Aorta (tissue), 5 donors: ENCODE measurements at places on chromosomes 12 and 14. TPM values are rescaled to one million over a fixed set of nuclear protein-coding genes. Genes with fewer than 3 reads are reported as not detected.

DNA sequence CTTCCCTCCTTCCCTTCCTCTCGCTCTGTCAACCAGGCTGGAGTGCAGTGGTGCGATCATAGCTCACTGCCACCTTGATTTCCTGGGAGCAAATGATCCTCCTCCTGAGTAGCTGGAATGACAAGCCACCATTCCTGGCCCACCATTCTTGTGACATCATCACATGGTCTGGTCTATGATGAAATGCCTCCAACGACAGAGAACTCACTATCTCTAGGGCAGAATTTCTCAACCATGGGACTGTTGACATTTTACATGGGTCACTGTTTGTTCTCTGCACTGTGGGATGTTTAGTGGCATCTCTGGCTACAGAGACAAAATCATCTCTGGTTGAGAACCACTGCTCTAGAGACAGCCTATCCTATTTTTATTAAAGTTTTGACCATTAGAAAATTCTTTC is 9.7 kb downstream of the VRK1 start:
- DNase-seq = no peak

DNA sequence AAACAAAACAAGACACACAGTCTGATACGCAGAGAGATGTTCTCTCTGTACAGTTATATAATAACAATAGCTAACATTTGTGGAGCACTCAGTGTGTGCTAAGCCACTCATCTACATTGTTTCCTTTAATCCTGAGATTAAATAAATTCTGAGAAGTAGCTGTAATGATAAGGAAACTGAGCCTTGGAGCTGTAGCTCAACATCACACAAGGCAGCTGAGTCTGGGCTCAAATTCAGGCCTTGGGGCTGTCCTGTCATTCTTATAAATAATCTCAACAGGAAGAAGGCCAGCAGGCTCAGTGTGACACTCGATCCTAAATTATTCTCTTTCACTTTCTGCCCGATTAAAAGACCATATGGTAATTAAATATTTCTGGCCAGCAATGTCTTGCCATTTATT is 24.5 kb downstream of the CDKN1B start:
- DNase-seq = no peak

DNA sequence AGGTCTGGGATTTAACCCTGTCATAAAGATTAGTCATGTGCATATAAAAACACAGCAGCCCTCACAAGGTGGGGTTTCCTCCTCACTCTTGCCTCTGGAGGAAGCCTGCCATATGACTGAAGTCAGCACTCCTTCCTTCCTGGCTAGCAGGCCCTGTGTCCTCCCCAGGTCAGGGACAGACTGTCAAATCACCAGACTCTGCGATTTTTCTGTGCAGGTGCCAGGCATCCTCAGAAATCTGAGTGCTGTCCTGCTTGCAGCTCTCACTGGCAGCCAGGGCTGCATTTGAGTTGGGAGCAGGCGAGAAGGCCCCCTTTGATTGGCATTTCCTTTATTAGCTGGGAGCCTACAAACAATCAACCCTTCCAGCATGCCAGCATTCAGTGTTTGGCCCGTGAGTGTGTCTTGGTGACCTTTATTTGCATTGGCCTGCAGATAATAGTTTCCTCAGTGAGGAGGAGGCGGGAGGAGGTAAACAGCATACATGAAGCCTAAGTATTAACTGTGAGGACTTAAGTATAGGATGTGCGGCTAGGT is 183.8 kb upstream of the ARHGAP5 start:
- DNase-seq = no peak

- peak; percentile 78 for DNase-seq
Observed at GRCh38 chr12:3152011-3152511, 74.9 kb downstream of the TSPAN9 start.

GRCh38 chr12:111818340-111818739 is 23.7 kb upstream of the MAPKAPK5 start:
- no peak for DNase-seq

DNA sequence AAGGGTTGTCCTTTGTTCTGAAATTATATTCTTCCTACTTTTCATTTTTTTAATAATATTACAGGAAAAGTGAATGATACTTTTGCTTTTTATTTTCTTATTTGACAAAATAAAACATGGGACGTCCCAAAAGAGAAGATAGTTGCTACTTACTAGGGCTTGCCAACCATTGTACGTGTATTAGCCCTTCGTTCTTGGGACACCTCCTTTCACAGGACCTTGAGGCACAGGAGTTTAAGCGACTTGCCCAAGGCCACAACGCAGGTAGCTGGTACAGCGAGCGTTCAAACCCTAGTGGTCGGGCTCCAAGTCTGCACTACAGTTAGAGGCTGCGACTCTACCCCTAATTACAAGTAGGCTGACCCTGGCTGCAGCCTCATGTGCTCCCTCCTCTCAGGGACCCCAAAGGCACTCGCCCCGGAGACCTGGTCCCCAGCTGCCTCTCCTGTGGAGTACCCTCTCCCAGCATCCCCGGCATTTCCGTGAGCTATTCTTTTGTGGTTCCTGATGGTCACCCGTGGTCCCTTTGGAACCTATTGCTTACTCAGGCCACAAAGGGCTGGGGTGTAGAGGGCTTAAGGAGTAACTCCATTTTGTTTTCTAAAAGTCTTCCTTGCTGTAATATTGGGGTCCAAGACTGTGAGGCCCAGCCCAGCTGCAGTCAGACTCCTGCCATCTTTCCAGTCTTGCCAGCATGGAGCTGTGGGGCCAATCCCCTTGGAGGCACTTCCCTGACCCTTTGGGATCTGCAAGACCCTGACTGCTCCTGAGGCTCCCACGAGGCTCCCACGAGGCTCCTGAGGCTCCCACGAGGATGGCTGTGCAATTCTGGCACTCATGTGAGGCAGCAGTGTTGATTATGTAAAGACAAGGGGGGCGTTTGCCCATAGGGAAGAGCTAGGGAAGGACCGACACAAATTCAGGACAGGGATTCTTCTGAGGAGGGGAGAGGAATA is 49.7 kb downstream of the IQSEC3 start:
- peak; percentile 36 for DNase-seq

- peak; percentile 33 for DNase-seq
Observed at GRCh38 chr12:40693207-40693821, 1.1 kb downstream of the CNTN1 start.

GRCh38 chr12:73902260-73902659 is 635.4 kb upstream of the ATXN7L3B start:
- DNase-seq = no peak

- no peak for DNase-seq
Observed at GRCh38 chr12:92059960-92060359, 85.7 kb downstream of the BTG1 start.

- no peak for DNase-seq
Observed at GRCh38 chr14:46147452-46147851, 504.1 kb downstream of the RPL10L start.

- no peak for DNase-seq
Observed at GRCh38 chr12:125744201-125744600, 679.0 kb downstream of the AACS start.

DNA sequence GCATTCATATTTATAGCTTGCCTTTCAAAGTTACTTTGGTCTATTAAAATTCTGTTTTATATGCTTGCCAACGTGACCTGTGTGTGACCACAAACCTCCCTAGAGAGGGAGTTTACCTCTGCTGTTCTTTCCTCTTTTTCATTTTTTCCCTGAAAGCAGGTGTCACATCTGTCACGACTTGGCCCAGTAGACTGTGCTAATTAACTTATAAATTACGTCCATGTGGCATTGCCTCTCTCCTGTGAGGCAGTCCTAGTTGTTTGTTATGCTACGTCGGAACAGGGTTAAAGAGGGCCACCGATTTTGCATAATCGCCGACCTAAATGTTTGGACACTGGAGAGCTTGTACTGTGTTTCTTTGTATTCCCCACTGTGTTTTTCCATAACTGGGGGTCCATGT is 343.9 kb upstream of the FLRT2 start:
- no peak for DNase-seq

- no peak for DNase-seq
Observed at GRCh38 chr12:39722504-39722903, 102.9 kb upstream of the ABCD2 start.

GRCh38 chr12:59820594-59821011 is 224.8 kb downstream of the SLC16A7 start:
- no peak for DNase-seq

DNA sequence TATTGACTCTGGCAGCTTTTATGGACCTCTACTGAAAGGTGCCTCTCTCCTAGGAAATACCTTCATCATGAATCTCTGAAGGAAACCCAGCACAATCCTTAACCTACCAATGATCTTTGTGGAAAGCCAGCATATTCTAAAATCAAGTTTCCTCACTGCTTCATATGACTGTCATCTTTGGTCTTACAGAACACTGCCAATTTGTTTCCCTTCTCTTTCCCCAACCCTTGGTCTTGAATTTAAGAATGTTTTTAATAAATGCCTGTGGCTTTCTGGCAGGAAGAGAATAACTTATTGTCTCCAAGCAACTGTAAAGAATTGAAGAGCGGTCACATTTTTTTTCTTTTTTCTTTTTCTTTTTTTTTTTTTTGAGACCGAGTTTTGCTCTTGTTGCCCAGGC is 427.6 kb downstream of the IPO8 start:
- no peak for DNase-seq

- DNase-seq = no peak
Observed at GRCh38 chr14:86770186-86770585, 1222.8 kb downstream of the GALC start.

DNA sequence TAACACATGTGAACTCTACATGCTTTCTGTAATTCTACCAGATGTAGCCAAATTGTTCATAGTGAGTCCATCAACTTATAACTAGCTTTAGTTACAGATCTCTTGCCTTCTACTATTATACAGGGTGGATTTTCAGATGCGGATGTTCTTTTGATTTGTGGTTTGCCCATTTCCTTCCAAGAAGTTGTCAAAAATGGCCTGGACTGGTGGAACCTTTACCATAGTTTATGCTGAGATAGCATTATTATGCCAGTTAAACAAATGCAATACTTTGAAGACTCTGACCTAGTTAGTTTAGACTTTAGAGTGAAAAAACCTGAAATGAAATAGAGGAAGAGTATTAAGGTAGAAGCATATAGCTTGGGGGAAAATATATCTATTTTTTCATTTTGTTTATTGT is 27.4 kb upstream of the CFL2 start:
- no peak for DNase-seq

DNA sequence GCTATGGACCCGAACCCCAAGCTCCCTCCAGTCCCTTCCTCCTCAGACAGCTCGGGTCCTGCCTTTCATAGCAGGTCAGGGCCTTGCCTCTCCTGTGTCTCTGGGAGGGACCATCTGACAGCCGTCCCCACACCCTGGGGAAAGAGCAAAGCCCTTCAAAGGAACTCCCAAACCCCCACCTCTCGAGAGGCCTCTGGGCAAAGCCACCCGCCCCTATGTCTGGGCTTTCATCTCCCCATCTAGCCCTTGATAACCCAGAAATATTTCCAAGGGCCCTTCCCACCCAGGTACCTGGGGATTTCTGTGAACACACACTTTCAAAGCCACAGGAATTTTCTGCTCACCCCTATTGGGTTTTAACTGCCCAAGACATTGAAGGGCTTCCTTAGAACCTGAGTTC is 32.1 kb downstream of the SNRNP35 start:
- DNase-seq = no peak

DNA sequence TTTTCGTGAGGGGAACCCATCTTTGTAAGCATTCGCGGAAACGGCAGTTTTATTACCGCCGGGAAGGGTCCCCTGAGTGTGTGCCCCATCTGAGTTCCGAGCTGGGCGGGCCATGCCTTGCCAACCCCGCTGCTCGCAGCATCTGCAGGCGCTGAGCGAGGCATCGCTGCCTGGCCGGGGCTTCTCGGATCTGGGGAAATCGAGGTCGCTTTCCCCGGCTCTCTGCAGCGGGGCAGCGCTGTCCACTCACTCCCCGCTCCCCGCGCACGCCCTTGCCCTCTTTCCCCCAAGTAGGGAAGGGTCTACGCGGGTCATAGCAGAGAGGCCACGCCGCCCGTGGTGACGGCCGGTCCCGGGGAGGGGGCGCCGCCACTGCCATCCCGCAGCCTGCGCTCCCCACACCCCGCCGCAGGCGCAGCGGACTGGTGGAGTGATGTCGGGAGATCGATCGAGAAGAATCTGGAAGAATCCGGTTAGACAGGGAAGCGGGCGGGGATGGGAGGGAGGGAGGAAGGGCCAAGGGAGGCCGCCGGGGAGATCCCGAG is 507 bp upstream of the FKBP4 start:
- DNase-seq = no peak

DNA sequence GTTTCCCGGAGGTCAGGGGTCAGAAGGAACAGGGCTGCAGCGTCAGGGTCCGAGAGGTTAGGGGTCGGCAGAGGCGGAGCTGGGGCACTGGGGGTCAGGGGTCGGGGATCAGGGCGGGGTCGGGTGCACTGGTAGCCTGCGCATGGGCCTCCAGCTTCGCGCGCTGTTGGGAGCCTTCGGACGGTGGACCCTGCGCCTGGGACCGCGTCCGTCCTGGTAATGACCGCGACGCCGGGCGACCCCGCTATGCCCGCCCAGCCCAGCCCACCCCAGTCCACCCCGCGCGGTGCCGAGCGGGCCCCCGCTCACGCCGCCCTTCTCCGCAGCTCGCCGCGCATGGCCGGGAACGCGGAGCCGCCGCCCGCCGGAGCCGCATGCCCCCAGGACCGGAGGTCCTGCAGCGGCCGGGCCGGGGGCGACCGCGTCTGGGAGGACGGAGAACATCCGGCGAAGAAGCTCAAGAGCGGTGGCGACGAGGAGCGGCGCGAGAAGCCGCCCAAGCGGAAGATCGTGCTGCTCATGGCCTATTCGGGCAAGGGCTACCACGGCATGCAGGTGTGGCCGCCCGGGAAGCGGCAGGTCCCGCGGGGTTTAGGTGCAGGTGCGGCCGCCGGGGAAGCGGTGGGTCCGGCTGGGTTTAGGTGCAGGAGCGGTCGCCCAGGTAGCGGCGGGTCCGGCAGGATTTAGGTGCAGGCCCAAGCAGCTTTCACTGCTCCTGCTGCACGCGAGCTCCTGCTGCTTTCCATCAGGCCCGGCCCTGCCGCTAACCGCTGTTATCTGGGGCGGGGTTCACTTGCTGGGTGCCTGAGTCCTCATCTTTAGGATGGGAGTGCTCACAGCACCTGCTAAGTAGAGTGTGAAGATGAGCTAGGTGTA is 743 bp downstream of the PUS1 start:
- no peak for DNase-seq

Gene OTOGL
- 0.62 TPM for total RNA-seq

Gene KCNH3
- 0.10 TPM for total RNA-seq

Gene PLEK2
- total RNA-seq = 1.3 TPM

Gene LRTM2
- not detected for total RNA-seq

Gene TMEM229B
- total RNA-seq = 2.2 TPM

Gene IAPP
- total RNA-seq = not detected

Gene OR4K17
- not detected for total RNA-seq

Gene TMCC3
- total RNA-seq = 15.5 TPM

Gene GPRC5D
- total RNA-seq = not detected

Gene ADAM21
- total RNA-seq = 0.13 TPM

Gene MDGA2
- not detected for total RNA-seq

Gene COL2A1
- total RNA-seq = not detected

Gene SMIM41
- 0.84 TPM for total RNA-seq

Gene HOTAIR
- not detected for total RNA-seq

Gene MAPKAPK5
- total RNA-seq = 44.4 TPM

Gene CDKN3
- 10.5 TPM for total RNA-seq

Gene SAMD4A
- total RNA-seq = 131 TPM

Gene LHX5
- not detected for total RNA-seq

Gene RNASE1
- 264 TPM for total RNA-seq

Gene ELK3
- 57.8 TPM for total RNA-seq

Gene NFE2
- 3.3 TPM for total RNA-seq

Gene PTGDR
- total RNA-seq = 0.71 TPM

Gene ADGRD1
- total RNA-seq = 97.6 TPM
